ENCODE measurements at places on chromosomes 2 and 18.

GRCh38 chr2:85421260-85422071, 3.0 kb downstream of the SH2D6 start:
- peak; percentile 85 for DNase-seq

DNA sequence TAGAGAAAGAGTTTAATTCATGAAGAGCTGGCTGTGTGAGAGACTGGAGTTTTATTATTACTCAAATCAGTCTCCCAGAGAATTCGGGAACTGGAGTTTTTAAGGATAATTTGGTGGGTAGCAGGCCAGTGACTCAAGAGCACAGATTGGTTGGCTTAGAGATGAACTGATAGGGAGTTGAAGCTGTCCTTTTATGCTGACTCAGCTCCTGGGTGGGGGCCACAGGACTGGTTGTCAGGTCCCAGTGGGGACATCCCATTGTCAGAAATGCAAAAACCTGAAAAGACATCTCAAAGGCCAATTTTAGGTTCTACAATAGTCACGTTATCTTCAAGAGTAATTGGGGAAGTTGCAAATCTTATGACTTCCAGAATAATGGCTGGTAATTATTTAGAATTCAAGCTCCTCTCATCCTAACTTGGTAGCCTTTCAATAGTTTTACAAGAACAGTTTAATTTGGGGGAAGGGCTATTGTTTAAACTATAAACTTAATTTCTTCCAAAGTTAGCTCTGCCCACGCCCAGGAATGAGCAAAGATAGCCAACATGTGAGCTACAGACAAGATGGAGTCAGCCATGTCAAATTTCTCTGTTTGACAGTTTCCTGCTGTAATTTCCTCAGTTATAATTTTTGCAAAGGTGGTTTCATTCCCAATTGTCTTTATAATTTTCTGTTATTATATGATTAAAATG, 149.4 kb upstream of the SLC39A10 start:
- no peak for DNase-seq

GRCh38 chr18:21769206-21769605, 28.6 kb downstream of the MIB1 start:
- DNase-seq = peak; percentile 10

- DNase-seq = no peak
Observed at GRCh38 chr18:63017977-63018376, 301.6 kb downstream of the BCL2 start.

GRCh38 chr2:208253600-208254117, 1.2 kb downstream of the IDH1 start:
- peak; percentile 71 for DNase-seq

- DNase-seq = no peak
Observed at GRCh38 chr2:182064019-182064778, 78.5 kb downstream of the PPP1R1C start.

DNA sequence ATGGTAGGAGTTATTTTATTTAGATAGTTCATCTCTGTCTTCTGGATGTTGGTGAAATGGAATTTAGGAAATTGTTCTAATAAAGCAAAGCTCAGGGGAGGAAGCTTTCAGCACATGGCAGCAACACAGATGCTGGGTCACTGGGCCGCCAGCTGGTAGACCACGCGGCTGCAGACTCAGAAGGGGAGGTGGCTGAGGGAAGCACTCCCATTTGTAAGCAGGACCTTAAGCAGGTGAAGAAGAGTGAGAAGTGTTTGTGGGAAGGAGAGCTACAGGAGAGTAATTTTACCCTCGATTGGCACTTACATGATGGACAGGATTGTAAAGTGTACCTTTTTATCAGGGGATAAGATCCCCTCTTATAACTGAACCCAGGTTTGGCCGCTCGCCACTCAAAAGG, 24.4 kb downstream of the NMS start:
- no peak for DNase-seq
